ENCODE measurements at places on chromosomes 6 and 20. TPM values are rescaled to one million over a fixed set of nuclear protein-coding genes. Genes with fewer than 3 reads are reported as not detected.
A peak's percentile ranks its signal among the peaks of the same experiment; 100 is the strongest.

HLA-DQA2 gene
- not detected for total RNA-seq

IL17A gene
- total RNA-seq: not detected

CDH4 gene
- total RNA-seq: 11.7 TPM

DNA sequence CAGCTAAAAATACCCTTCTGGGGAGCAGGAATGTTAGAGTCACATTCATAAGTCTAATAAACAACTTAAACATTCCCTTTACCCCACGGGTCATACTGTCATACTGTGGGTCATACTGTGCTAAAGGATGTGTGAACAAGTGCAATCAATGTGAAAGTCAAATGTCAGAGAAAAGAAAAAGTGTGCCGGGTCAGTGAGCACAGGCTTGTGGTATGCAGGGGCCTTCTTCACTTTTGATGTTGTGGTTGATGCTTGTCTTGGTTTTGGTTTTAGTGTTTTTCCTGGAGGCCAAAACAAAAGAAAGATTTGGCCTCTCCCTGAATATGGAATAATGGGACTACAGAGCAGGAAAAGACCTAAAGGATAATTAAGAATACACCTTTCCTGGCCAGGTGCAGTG is 267.9 kb upstream of the PLN start:
- DNase-seq: peak; percentile 6

GRCh38 chr6:108707328-108707976 is 140.8 kb upstream of the ARMC2 start:
- no peak for DNase-seq

DNA sequence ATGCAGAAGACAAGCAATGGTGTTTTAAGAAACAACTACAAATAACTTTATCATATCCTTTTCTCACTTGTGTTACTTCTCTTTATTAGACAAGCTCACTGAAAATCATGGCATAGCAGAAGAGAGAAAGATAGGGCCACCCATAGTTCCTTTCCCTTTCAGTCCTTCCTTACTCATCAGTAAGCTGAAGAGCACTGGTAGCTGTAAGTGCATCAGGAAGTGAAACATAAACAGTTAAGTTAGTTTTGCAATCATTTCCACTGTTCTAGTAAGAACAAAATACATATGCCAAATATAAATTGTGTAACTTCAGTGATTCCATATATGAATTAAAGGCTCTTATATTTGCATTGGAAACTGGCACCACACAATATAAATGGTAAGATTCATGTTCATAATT is 220.1 kb downstream of the HACE1 start:
- peak; percentile 30 for DNase-seq

GRCh38 chr6:45997875-45998506 is 17.7 kb downstream of the CLIC5 start:
- DNase-seq: no peak

- DNase-seq: peak; percentile 51
Measured at GRCh38 chr6:37303891-37304503, 46.1 kb upstream of the TMEM217 start.

GRCh38 chr20:35497320-35497719 is 32.1 kb downstream of the C20orf173 start:
- DNase-seq: no peak

All from mammary epithelial cell (primary cell).